Urinary bladder (tissue), 4 donors: ENCODE measurements at places on chromosomes 2 and 18.

DNA sequence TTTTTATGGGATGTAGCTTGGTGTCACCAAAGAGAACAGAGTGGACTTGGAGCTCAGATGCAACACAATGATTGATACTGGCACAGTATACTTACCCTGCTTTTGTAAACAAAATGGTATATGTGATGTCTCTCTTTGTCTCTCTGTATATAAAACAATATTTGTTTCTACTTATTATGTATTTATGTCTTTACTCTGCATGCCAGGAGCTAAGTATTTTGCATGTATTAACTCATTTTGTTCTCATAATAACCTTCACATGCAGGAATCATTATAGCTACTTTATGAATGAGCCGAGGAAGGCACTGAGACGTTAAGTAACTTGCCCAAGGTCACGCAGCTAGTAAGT lies 27.9 kb upstream of the CASP8 start:
- no peak for DNase-seq

DNA sequence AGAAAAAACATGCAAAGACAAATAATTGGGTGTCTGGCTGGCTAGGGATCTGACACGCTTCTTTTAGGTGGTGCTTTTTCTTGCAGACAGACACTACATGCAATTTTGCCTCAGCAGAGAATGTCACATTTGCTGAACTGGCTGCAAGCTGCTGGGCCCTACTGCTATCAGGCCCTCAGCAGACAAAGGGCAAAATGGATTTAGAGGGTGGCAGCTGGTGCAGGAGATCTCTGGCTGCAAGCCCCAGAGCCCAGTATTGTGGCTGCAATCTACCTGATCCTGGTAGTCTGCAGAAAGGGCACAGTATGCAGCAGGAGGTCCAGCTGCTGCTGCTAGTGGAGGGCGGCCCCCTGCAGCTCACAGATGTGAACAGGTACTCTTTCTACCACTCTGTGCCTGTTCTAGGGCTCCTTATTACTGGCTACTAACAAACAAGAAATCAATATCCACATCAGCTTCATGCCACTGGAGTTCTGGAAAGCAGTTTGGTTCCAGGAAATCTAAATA lies 796.7 kb upstream of the CELF4 start:
- DNase-seq, result no peak

- DNase-seq, result no peak
These were observed 487.6 kb downstream of the TMEM182 start for GRCh38 chr2:103249462-103249861.

DNA sequence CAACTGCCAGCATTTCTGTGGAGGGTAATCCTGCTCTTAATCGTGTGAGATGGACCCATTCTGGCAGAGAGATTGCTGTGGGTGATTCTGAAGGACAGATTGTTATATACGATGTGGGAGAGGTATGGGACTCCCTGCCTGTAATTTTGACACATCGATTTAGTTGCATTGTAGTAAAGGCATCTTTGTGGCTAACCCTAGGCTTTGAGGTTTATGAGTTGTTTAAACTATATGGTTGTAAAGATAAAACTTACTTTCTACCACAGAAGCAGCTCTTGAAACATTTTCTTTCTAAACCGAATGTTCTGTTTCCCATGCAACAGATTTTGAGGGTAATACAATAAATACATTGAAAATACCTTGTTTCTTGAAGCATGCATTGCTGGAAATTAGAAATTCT lies 58.5 kb downstream of the DYNC1I2 start:
- DNase-seq, result no peak

GRCh38 chr2:189412330-189412953 lies 28.8 kb upstream of the WDR75 start:
- peak; percentile 58 for DNase-seq

DNA sequence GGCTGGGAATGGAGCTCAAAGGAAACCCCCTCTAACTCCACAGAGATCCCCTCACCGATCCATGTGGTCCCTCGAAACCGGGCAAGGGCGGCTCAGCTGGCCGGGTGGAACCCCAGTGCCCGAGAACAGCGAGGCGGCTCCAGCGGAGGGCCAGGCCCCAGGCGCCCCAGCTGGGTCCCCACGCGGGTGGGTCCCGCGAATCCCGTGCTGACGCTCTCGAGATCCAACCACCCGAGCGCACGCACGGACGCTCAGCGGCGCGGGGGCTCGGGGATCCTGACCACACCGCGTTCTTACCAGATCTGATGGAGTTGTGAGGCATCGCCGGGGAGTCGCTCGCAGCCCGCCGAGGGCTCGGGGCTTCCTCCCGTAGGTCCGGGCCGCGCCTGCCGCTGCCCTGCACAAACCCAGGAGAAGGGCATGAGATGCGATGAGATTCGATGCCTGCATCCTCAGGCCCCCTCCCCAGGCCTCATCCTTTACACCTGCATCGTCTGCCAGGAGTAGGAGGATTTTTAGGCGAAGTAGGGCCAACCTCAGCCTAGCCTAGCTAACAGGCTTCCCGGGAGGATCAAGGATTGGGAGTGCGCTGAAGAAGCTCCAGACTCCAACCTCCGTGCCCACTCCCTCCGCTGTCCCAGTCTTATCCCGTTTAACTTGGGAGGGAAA lies 514 bp downstream of the PAX8 start:
- DNase-seq, result no peak

- DNase-seq, result no peak
These were observed 42.0 kb upstream of the EDAR start for GRCh38 chr2:109030870-109031475.

- DNase-seq, result no peak
These were observed 26.2 kb downstream of the CENPA start for GRCh38 chr2:26811791-26812694.

GRCh38 chr2:4369826-4370419 lies 666.5 kb downstream of the DCDC2C start:
- DNase-seq, result peak; percentile 14

GRCh38 chr2:126635736-126636135 lies 20.2 kb upstream of the GYPC start:
- no peak for DNase-seq

GRCh38 chr18:77469131-77469530 lies 219.5 kb downstream of the GALR1 start:
- no peak for DNase-seq

GRCh38 chr2:151908204-151908882 lies 80.1 kb upstream of the ARL5A start:
- DNase-seq, result no peak

DNA sequence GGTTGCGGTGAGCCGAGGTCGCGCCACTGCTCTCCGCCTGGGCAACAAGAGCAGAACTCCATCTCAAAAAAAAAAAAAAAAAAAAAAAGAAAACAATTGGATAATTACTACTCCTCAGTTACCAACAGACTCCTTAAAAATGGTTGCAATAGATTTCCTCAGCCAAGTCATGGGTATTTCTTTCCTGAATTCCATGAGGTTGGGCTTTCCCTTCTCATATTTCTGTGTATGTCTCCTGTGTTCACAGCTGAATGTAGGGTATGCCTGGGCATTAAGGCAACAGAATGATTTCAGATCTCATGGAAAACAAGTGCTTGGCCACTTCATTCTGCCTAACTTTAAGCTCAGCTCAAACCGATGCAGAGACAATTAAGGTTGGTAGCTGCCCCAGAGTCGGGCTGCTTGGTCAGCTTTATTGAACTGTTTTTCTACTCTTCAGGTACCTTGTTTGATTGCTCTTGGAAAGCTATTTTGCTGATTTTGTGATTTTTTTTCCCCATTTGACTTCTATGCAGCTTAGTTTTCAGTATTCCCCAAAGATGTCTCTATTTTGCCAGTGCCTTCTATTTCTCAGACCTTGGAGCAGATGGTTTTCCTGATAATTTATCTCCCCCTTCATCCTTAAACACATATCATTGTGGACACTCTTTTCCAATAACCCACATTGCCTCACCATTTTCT lies 24.8 kb downstream of the KIF5C start:
- DNase-seq, result no peak

GRCh38 chr2:113823716-113824595 lies 65.9 kb upstream of the ACTR3 start:
- no peak for DNase-seq

- no peak for DNase-seq
These were observed 50.8 kb downstream of the EMILIN2 start for GRCh38 chr18:2897448-2898185.

DNA sequence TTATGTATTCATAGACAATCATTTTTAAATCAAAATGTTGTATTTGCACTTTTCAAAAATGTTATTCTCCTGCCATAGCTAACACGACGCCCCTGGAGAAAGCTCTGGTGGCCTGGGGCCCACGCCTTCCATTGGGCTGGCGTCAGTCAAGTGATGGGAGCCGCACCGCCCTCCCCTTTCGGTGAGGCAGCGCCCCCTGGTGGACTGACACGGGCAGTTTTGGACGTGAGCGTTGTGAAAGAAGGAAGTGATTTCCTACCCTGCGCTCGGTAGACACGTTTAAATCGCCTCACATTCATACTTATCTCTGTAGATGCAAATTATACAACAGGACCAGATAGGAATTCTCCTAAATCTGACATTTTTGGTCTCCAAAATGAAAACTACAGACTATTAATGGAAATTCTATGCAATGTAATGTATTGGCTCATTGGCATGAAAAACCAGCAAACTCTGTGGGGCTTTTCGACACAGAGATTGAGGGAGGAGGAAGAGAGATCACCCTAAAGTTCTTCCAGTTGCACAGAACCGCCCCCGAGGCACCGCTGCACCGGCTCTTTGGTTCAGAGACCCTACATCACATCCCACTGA lies 326.2 kb upstream of the SOX11 start:
- peak; percentile 31 for DNase-seq

DNA sequence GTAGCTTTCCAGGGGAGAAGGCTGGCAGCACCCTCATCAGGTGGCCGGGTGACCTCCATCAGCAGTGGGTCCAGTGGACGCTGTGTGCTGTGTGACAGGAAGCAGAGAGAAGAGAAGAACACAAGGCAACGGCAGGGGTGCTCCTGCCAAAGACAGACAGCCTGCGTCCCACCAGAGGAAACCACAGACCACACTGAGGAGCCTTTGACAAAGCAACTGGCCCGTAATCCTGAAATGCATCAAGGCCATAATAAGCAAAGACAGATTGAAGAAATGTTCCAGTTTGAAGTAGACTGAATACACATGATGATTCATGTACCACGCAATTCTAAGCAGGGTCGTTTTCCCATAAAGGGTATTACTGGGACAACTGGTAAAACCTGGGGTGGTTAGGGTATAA lies 172.4 kb downstream of the FBXO15 start:
- DNase-seq, result no peak

DNA sequence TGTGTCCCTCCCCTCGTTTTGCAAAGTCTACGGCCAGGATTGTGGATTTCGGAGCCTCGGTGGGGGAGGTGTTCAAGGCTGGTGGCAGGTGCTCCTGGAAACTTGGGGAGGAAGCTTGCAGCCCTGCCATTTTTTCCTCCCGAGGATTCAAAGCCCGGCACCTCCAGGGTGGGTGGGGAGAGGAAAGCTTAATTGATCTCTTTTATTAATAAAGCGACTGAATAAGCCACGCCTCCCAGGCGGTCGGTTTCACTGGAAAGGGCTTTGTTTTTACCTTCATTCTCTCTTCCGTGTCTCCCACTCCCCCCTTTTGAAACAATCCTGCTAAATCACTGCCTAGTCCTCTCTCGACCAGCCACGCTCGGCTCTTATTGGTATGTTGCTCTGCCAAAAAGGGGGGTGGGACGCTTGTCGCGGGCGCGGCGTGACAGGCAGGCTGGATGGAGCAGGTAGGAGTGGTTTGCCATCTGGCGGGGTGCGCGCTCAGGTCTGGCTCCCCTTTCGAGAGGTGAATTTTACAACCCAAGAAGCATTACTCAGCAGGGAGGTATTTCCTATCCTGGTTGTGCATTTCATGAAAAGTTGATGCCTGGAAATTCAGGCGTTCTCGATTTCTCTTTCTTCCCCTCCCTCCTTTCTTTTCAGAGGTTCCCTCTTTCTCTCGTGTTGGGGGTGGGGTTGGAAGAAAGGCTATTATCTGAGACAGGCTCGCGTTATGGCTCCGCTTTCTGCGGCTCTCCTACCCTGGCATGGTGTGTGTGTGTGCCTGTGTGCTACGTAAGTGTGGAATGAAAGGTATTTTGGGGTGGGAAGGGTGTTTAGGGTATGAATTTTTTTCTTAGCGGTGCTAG lies 1.4 kb downstream of the NEDD4L start:
- peak; percentile 51 for DNase-seq
